ENCODE measurements at places on chromosomes 4 and X. TPM values are rescaled to one million over a fixed set of nuclear protein-coding genes. Genes with fewer than 3 reads are reported as not detected.

REELD1 gene
- total RNA-seq, result not detected

ZDHHC15 gene
- 1.2 TPM for total RNA-seq

TEX28 gene
- total RNA-seq, result not detected

RBM46 gene
- 0.52 TPM for total RNA-seq

HDX gene
- 9.9 TPM for total RNA-seq

CYTL1 gene
- total RNA-seq, result 5.0 TPM

HERC3 gene
- 9.0 TPM for total RNA-seq

KLF8 gene
- total RNA-seq, result 9.5 TPM

HTN1 gene
- not detected for total RNA-seq

APELA gene
- not detected for total RNA-seq

GABRQ gene
- 0.60 TPM for total RNA-seq

CFAP99 gene
- total RNA-seq, result 0.30 TPM

BANK1 gene
- total RNA-seq, result 1.9 TPM

MAGEB10 gene
- not detected for total RNA-seq

FGD1 gene
- total RNA-seq, result 1.7 TPM

GPR119 gene
- total RNA-seq, result not detected

FAM241A gene
- total RNA-seq, result 1.4 TPM

GABRB1 gene
- total RNA-seq, result 0.20 TPM

HSFX3 gene
- not detected for total RNA-seq

TRPC3 gene
- not detected for total RNA-seq

PLAC1 gene
- not detected for total RNA-seq

HAND2 gene
- not detected for total RNA-seq
